ENCODE measurements at places on chromosomes 16 and 17. TPM values are rescaled to one million over a fixed set of nuclear protein-coding genes. Genes with fewer than 3 reads are reported as not detected.

DNA sequence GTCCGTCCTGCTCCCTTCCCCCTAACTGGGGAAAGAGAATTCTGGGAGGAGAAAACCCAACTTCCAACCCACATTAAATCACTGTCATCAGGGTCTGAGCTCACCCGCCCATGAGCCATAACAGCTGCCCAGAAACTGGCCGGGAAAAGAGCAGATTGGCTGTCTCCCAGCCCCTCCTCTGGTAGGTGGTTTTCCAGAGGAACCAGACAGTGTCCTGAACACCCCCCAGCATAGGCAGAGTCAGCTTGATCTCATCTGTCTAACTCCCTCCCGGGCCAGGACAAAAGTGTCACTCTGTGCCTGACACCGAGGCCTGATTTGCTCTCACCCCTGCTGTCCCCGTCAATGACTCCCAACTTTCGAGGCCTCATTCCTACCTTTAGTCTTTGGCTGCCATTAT lies 197.0 kb downstream of the AXIN2 start:
- no peaks in the 10 kb centered on the region for H3K36me3 ChIP-seq
- DNase-seq: no peak
- H3K27me3 ChIP-seq: no peaks in the 10 kb centered on the region
- H3K4me1 ChIP-seq: no peaks in the 10 kb centered on the region
- H3K27ac ChIP-seq: no peak overlapping the region

- H3K27ac ChIP-seq: no peak overlapping the region
- peaks cover 18% of the 10 kb centered on the region for H3K4me1 ChIP-seq
- H3K4me3 ChIP-seq: no peak overlapping the region
- no peaks in the 10 kb centered on the region for H3K27me3 ChIP-seq
- no peaks in the 10 kb centered on the region for H3K36me3 ChIP-seq
These were observed 882 bp upstream of the TOX3 start for GRCh38 chr16:52547834-52548215.

DNA sequence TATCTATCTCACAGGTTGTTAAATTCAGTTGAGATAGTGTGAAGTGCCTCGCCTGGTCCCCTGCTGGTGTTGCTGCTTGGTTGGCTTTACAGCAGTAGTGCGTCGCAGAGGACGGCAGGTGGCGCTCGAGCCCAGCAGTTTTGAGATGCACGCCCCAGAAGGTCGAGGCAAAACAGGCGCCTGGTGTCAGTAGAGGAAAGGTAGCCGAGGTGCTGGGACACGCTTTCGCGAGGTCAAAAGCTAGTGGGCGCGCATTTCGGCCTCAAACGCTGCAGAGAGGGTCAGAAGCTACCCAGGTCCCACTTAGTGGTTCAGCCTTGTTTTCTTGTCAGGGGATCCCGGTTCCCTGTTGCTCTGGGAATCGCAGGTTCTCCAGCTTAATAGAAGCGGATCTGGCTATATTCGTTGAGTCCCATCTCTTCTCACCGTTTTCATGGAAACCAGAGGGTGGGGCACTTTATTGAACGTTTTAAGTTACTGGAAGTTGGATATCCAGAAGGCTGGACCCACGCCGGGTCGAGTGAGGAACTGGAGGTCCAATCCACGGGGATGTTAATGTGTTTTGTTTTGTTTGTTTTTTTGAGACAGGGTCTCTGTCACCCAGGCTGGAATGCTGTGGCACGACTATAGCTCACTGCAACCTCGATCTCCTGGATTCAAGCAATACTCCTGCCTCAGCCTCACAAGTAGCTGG lies 10.3 kb upstream of the ZFP90 start:
- no peaks in the 10 kb centered on the region for H3K36me3 ChIP-seq
- DNase-seq: peak; percentile 73
- H3K4me3 ChIP-seq: peak overlapping the region; percentile 31
- H3K27ac ChIP-seq: no peak overlapping the region
- H3K4me1 ChIP-seq: peaks cover 10% of the 10 kb centered on the region

DNA sequence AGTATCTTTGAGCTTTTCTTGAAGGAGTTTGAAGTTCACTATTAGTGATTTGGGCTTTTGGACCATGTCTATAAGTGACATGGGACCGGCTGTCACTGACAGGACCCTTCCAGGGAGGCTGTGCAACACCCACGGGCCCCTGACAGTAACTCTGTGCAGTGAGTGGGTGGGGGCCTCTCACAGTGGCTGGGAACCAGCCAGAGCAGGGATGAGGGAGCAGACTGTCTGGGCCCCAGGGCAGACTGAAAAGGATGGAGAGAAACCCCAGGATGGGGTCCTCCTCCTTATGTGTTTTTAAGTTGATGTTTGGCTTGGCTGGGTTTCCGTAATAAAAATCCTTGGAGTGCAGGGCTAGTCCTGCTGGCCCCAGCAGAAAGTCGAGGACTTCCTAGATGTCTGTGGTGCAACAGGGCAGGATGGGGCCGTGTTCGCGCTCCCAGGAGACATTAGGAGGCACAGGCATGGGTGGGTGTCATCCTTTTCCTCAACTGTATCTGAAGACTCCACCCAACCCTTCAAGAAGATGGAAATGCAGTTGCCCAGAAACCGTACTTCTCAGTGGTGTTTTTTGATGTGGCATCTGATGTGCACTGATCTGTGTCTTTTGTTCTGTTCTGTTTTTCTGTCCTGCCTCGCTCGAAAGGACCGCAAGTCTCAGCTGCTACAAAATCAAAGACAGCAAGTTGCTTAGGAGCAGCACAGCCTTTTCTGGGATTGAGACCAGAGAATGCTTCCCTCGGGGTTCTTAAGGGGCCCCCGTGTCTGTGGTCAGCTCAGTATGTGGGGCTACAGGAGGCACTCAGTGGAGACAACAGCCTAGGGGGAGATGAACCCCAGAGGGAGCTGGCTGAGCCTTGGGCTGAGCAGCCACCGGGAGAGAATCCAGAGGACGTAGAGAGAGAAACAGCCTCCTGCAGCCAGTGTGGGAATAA lies 24.2 kb downstream of the PLD6 start:
- no peak overlapping the region for H3K4me3 ChIP-seq
- H3K27ac ChIP-seq: no peak overlapping the region
- no peak for DNase-seq
- H3K4me1 ChIP-seq: no peaks in the 10 kb centered on the region

The PPM1E gene
- total RNA-seq: not detected

The NPIPA2 gene
- total RNA-seq: 2.3 TPM

GRCh38 chr17:77898521-77899434 lies 59.7 kb upstream of the TNRC6C start:
- no peak for DNase-seq
- no peak overlapping the region for H3K27ac ChIP-seq
- H3K36me3 ChIP-seq: no peaks in the 10 kb centered on the region

The KRTAP1-3 gene
- not detected for total RNA-seq

- no peaks in the 10 kb centered on the region for H3K27me3 ChIP-seq
- no peak for DNase-seq
- H3K4me1 ChIP-seq: no peaks in the 10 kb centered on the region
These were observed 1.7 kb upstream of the STAT5A start for GRCh38 chr17:42286411-42287221.

DNA sequence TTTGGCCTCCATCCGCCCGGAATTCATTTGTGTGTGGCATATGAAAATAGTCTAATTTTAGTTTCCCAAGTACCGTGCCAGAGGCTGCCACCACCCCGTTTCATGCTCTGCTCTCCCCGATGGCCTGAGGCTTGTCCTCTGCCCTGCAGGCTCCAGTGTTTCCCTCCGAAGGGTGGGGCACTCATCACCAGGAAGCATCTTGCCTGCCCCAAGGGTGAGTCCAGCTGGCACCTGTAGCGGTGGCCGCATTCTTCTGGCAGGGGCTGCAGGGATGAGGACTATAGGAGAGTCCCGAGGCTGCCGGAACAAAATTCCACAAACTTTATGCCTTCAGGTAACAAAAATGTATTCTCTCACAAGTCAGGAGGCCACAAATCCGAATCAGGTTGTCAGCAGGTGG lies 23.1 kb upstream of the CMIP start:
- H3K27ac ChIP-seq: no peak overlapping the region
- H3K4me3 ChIP-seq: no peak overlapping the region
- H3K4me1 ChIP-seq: no peaks in the 10 kb centered on the region
- DNase-seq: no peak
- H3K36me3 ChIP-seq: no peaks in the 10 kb centered on the region

- peak overlapping the region; percentile 93 for H3K27ac ChIP-seq
- DNase-seq: no peak
- H3K4me3 ChIP-seq: no peak overlapping the region
- H3K4me1 ChIP-seq: peaks cover 69% of the 10 kb centered on the region
- H3K27me3 ChIP-seq: no peaks in the 10 kb centered on the region
- H3K36me3 ChIP-seq: no peaks in the 10 kb centered on the region
These were observed 80.2 kb upstream of the TOB1 start for GRCh38 chr17:50946223-50946890.

DNA sequence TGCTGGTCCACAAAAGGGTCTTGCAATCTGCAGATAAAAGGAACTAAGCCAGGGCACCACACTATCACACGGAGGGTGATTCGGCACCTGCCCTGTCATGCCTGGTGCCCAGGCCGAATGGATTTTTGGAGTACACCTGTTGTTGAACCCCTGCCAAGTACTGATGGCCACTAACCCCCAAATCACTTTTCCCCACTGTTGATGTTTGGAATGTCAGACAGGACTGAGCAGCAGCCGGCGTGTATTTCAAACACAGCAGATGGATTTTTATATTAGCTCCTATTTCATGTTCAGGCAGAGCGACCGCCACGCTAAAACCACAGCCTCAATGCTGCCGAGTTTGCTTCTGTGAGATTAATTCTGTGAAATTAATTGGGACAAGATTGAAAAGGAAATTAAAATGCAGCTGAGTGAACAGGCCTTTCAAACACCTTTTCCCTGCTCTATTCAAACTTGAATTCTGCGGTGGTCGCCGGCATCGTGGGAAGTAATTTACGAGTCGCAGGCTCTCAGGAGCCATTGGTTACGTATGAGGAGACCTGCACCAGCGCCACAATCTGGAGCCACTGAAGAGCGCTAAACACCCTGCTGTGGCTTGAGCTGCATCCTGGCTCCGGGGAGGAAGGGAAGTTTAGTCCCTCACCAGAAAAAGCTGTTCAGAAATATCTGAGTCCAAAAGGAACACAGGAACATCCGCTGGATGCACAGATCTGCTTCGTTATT lies 48.5 kb downstream of the SNX11 start:
- no peaks in the 10 kb centered on the region for H3K4me1 ChIP-seq
- H3K4me3 ChIP-seq: no peak overlapping the region
- DNase-seq: no peak
- no peaks in the 10 kb centered on the region for H3K27me3 ChIP-seq
- no peaks in the 10 kb centered on the region for H3K36me3 ChIP-seq
- H3K27ac ChIP-seq: no peak overlapping the region

DNA sequence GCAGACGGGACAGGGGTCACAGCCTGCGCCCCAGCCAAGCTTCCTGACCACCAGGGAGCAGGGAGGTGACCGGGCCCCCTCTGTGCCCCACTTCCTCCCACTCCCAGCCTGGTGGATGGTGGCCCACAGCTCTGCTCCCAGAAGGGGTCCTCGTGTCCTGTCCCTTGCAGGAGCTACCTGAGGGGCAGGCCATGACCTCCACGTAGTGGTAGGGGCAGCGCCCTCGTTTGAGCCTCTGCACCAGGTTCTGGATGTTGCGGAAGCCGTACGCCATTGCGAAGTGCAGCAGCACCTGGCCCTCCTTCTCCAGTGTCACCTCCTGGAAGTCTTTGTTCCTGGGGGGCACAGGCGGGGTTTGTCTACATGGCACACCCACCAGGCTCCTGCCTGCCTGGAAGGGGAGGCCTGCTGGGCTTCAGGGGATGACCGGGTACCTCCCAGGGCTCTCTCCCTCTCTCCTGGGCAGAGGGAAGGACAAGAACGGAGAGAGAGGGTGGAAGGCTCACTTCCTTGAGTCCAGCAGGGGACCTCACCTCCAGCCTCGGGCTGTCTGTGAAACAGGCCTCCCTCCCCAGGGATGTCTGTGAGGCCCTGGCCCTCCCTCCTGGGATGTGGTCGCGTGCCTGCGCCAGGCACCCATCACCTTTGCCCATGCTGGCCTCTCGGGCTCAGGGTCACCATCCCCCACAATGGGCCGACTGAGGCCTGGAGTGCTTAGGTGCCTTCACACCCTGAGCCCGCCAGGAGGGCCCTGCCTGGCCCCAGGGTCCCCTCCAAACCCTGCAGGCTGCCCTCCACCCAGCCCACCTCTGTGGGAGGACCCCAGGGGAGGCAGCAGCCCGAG lies 4.0 kb downstream of the HAGHL start:
- DNase-seq: no peak
- H3K27me3 ChIP-seq: no peaks in the 10 kb centered on the region
- peaks cover 31% of the 10 kb centered on the region for H3K4me1 ChIP-seq
- peaks cover 63% of the 10 kb centered on the region for H3K36me3 ChIP-seq

- no peak overlapping the region for H3K4me3 ChIP-seq
- no peak for DNase-seq
- H3K27ac ChIP-seq: no peak overlapping the region
- no peaks in the 10 kb centered on the region for H3K4me1 ChIP-seq
These were observed 76.9 kb downstream of the TEX14 start for GRCh38 chr17:58614859-58615459.

The TMEM101 gene
- total RNA-seq: 41.2 TPM

The MFAP4 gene
- total RNA-seq: 131 TPM

The PSMD3 gene
- total RNA-seq: 64.7 TPM

- H3K36me3 ChIP-seq: no peaks in the 10 kb centered on the region
- no peak for DNase-seq
- peaks cover 10% of the 10 kb centered on the region for H3K4me1 ChIP-seq
- H3K27me3 ChIP-seq: peaks cover 54% of the 10 kb centered on the region
- peak overlapping the region; percentile 48 for H3K4me3 ChIP-seq
These were observed 850 bp downstream of the PPM1E start for GRCh38 chr17:58756246-58757161.

The TNFSF12 gene
- total RNA-seq: 59.4 TPM

The CCL8 gene
- not detected for total RNA-seq

The C17orf50 gene
- not detected for total RNA-seq

The TEKT1 gene
- total RNA-seq: not detected

GRCh38 chr17:36475346-36475970 lies 11.0 kb upstream of the ZNHIT3 start:
- H3K27me3 ChIP-seq: no peaks in the 10 kb centered on the region
- DNase-seq: no peak

DNA sequence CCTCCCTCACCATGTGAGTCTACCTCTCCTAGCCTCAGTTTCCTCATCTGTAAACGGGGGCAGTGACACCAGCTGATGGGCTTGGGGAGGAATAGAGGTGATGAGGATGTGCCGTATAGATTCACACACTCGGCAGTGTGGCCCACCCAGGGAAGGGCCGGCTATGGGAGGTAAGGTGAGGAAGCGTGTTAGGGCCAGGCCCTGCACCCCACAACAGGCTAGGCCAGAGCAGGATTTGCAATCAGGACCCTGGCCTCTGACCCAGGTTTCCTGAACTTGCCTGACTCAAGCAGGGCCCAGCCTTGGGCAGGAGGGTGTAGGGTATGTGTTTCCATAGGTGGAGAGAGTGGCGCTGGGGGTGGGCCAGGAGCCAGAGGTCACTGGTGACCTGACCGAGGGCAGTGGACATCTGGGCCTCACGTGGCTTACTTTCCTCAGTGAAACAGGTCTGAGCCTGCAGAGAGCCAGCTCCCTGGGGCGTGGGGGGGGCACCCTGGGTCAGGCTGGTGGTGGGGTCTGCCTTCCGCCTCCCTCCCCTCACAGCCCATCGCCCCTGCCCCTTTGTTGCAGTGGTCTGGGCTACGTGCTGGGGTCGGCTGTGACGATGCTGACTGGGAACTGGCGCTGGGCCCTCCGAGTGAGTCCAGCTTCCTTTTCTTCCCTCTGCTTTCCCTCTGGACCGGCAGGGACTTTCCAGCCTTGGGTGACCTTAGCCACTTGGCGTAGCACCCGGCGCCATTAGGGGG lies 12.8 kb downstream of the SPNS3 start:
- H3K36me3 ChIP-seq: no peaks in the 10 kb centered on the region
- H3K27me3 ChIP-seq: no peaks in the 10 kb centered on the region
- no peak overlapping the region for H3K4me3 ChIP-seq
- no peak for DNase-seq
- H3K27ac ChIP-seq: no peak overlapping the region

The SHBG gene
- total RNA-seq: not detected

The NOG gene
- 16.2 TPM for total RNA-seq

The NPIPA8 gene
- not detected for total RNA-seq
